ENCODE measurements at places on chromosomes 5 and 9.

GRCh38 chr5:87184605-87185004 is 83.1 kb upstream of the RASA1 start:
- DNase-seq, result no peak

DNA sequence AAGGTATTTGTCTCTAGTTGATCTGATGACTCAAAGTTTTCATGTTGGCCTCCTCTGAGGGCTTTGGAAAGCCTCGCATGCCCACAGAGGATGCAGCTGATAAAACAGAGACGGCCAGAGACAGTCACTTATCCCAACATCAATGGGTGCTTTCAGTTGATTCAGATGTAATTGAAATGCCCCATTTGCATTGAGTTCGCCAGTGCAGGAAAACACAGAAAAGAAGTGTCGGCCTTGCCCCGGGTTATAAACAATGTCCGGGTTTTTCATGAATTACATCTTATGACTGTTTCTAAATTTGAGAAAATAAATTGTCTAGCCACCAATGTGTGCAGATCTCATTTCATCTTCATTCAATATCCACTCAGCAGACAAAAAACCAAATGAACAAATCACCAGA is 42.2 kb upstream of the ICE1 start:
- no peak for DNase-seq

DNA sequence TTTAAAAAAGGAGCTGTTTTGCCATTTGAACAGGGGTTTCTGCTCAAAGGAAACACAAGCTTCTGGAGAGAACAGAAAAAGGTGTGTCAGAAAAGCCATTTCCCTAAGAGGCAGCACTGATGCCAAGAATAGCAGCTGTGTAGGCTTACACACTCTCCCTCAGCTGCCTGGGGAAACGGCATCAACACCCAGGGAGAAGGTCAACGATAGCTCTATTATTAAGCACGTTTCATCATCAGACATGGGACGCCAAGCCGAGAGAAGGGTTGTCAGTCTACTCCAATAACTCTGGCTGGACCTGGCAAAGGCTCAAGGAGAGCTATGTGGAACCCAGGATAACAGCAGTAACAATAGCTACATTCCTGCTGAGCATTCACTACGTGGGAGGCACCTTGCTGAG is 314.2 kb downstream of the CDK5RAP2 start:
- no peak for DNase-seq

GRCh38 chr5:38922199-38922598 is 76.4 kb downstream of the OSMR start:
- DNase-seq, result no peak

DNA sequence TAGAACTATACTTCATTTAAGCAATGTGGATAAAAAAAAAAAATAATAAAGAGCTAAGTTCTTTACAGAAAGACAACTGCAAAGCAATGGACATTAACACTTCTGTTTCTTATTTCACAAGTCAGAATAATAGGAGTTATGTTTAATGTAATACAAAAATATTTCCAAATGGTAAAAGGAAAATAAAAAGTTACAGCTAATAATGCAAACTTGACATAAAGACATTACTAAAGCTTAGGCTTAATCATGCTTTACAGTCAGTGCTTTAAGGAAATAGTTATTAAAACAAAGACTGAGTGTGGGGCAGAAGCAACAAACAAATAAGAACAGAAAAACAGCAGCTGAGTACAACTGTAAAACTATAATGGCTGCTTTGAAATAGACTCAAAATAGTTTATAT is 56.7 kb downstream of the ZFR start:
- DNase-seq, result no peak

- no peak for DNase-seq
Measured at GRCh38 chr5:16665601-16666000, 48.8 kb upstream of the RETREG1 start.

- DNase-seq, result no peak
Measured at GRCh38 chr9:96493757-96494156, 43.8 kb downstream of the HABP4 start.

GRCh38 chr5:116859666-116860320 is 285.2 kb upstream of the SEMA6A start:
- DNase-seq, result no peak

DNA sequence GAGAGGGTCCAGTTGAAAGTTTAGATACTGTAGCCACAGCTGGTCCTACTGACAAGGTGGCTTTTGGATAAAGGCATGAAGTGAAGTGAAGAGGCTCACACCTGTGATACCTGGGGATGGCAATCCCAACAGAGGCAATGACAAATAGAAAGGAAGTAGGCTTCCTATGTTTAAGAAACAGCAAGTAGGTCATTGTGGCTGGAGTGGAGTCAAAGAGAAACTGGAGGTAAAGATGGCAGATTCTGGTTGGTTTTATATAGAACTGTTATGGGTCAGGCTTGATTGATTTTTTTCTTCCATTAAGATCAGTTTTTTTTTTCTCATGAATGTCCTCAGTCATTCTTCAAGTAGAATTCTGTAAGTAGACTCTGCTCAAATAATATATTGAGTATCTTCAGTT is 79.5 kb downstream of the ANXA1 start:
- DNase-seq, result no peak

DNA sequence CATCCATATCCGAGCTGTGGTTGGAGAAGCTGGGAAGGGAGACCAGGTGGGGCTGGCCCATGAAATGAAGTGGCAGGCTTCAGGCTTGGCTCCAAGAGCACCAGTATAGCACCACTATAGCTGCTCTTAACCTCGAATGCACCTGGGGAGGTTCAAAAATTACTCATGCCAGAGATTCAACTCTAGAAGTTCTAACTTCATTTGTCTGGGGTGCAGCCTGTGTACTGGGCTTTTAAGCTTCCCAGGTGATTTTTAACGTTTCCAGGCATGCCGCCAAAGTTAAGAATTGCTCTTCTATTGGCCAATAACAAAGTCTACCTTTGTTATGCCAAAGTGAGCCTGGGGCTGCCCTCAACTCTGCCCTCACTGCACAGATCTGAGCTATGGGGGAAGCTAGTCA is 458 bp downstream of the PRSS3 start:
- no peak for DNase-seq

DNA sequence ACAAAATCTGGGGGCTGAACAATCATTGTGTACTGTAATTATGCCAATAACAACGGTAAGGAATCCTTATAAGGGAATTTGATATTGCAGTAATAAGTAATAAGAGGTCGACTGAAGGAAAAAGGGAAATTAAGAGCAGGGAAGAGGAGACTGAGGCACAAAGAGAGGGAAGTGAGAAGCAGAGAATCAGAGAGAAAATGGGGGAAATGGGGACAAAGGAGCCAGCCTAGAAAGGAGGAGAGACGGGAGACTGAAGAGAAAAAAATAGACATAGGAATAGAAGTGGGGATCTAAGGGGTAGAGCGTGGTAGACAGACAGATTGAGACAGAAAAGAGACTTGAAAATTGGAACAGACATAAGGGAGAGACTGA is 518 bp upstream of the ZNF300 start:
- no peak for DNase-seq

DNA sequence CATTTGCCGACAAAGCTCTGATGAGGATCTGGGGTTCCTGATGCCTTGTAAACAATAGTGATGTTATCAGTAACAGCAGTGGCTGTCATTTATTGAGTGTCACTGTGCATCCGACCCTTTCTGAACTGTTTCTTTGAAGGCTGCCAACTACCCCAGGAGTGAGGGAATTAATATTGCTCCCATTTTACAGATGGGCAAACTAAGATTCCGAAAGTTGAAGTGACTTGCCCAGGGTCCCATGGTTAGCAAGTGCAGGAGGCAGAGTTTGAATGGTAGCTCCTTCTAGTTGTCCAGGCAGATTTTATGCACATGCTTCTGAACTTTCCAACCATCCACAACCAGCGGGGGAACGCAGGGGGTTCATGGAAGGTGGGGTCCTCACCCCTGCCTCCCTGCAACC is 81.9 kb downstream of the COL27A1 start:
- DNase-seq, result no peak

- no peak for DNase-seq
Measured at GRCh38 chr5:2133080-2133479, 250.4 kb upstream of the IRX4 start.

DNA sequence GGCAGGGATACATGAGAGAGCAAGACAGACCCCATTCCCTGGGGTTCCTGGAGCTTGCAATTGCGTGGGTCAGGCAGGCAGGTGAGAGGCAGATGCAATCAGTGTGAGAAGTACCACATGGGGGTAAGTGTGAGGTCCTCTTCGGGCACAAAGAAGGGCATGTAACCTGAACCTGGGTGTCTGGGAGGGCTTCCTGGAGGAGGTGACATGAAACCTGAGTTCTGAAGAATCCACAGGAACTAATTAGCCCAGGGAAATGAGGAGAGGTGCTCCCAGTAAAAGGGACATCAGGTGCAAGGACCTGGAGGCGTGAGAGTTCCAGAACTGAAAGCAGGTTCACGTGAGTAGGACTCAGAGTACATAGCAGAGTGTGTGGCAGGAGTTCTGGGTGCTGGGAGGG is 2.5 kb downstream of the AMBP start:
- DNase-seq, result no peak

DNA sequence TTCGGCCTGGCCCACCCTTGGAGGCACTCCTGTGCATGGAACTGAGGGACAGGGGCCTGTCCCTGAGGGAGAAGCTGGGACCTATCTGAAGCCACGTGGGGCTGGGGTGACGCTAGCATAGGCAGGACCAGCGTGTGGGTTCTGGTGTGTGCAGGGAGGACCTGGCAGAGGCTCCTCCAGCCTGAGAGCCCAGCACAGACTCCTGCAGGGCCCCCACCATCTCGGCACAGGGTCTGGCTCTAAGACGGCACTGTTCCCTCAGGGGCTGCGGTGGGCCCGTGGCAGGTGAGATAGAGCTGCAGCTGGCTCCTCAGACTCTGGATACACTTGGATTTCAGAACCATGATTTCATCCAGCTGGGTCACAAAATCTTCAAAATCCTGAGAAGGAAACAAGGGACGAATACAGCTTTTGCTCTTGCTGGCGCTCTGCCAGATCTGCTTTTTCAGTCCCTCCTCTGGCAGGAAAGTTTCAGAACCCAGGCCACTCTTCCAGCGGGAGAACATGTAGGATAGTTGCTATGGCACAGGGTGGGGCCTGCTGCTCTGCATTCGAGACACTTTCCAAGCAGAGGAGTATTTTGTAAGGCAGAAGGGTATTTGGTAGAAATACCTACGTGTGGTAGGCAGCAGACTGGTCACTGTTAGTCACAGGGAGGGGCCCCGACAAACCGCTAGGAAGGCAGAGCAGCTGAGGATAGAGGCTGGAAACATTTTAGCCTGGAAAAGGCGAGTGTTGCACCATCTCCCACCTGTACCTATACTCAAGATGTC is 74.7 kb downstream of the KIF24 start:
- no peak for DNase-seq

DNA sequence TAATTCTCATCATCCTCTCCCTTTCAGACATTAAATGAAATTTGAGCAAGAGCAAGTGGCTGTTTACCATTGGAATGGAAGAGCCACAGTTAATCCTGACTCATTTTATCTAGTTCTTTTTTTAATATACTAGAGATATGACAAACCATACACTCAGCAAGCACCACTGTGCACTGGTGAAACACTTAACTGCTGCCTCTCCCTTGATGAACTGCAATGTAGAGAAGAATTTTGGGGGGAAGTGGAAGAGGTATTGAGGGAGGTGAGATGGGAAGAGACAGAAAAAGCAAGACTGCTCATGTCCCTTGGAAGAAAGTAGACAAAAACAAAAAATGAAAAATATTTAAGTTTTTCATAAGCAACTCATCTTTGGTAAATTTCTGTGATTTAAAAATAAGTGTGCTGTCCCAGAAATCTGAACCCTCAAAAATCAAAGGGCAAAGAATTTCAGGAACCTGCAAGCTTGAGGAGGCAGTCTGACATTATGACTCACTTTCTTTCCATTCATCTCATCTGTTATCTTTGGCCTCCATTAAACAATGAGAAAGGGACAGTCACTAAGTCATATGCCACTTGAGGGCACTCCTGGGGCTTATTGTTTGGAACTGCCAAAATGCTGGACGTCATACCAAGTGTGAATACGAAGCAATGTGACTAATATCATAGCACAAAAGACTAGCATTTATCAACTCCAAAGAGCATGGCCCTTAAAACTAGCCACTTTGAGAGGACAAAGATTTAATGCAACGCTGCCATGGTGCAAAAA is 566.8 kb upstream of the DMAC1 start:
- no peak for DNase-seq

DNA sequence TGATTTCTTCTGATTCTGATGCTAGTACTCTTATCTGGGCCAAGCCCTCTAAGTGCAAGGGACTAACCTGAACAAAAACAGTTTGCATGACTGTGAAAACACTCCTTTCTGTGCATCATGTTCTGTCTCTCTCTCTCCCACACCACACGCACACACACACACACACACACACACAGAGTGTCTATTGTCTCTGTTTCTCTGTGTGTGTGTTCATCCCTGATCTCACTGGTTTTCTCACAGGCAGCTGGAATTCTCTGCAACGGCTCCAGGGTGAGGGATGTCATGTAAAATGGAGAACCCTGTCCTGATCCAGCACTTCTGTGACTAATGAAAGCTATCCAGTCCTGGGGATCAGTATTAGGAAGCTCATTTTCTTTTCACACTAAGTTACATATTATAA is 453.1 kb upstream of the RGMB start:
- no peak for DNase-seq

- DNase-seq, result no peak
Measured at GRCh38 chr5:174307656-174308271, 262.3 kb downstream of the NSG2 start.

GRCh38 chr5:38598296-38598993 is 42.0 kb upstream of the LIFR start:
- no peak for DNase-seq

DNA sequence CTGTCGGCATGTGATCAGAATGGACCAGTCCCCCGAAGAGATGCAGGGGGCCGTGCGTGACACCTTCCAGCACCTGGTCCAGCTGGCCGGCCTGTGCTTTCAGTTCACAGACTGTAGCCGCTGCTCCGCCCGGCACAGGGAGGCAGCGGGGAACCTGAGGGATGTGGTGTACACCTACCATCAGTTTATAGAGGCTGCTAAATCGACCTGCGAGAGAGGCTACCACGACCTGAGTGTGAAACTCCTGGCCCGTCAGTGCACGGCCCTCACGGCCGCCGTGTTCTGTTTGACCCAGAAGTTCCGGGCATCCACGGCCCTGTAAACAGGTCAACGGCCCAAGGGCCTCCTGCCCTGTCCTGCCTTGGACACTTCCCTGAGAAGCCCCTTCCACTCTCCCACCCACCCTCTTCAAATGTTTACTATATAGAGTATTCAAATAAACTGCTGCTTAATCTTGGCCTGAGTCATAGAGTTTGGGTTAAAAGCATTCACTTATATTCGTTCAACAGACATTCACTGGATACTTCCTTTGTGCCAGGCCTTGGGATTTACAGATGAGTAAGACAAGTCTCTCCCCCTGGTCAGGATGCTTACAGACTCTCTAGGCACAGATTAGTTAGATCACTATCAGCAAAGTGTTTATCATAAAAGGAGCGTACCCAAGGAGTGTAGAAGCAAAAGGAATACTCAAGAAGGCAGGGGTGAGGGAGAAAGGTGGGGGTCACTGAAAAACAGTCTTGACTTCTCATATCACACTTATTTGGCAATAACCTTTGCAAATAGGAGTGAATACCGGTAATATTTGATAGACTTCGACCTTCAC is 6.9 kb upstream of the TRMT10B start:
- DNase-seq, result no peak

Measured in stimulated activated CD8-positive, alpha-beta memory T cell treated with anti-CD3 and anti-CD28 coated beads, Interleukin-15, amount 100 ng/mL, for 4 hours (primary cell).